NCI-H510A (cell line): ENCODE measurements at places on chromosomes 6 and 20.

- no peak for DNase-seq
Measured at GRCh38 chr6:16706029-16706428, 55.2 kb downstream of the ATXN1 start.

DNA sequence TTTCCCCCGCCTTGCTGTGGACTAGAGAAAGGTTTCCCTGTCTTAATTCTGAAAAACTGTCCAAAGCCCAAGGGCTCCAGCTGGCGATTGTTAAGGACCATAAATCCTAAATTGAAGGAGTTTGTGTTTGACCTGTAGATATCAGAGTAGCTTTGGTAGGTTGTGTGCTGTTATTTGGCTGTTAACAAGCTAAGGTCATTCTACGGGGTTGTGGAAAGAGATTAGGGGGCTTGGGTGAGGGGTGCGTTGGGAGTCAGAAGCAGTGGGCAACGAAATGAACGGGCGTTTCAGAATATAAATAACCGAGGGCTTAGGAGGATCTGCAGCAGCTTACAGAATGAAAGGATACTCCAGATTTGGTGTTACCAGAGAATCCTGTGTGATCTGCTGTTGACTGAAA lies 32.6 kb upstream of the BTN3A2 start:
- DNase-seq = no peak

DNA sequence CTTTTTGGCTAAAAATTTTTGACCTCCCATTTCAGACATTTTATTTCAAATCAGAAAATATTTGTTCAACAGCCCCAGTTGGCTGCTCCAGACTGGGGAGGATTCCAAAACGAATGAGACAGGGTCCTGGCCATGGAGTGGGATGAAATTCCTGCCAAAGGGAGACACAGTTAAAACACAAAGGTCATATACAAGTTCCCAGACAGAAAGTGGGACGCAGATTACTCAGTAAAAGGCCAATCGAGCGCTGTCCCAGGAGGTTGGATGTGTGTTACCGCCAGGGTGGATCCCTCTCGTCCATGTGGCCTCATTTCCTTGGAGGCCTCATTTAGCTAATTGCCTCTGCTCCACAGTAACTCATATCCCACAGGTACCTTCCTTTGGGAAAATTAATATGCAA lies 41.8 kb upstream of the NNAT start:
- DNase-seq = no peak

DNA sequence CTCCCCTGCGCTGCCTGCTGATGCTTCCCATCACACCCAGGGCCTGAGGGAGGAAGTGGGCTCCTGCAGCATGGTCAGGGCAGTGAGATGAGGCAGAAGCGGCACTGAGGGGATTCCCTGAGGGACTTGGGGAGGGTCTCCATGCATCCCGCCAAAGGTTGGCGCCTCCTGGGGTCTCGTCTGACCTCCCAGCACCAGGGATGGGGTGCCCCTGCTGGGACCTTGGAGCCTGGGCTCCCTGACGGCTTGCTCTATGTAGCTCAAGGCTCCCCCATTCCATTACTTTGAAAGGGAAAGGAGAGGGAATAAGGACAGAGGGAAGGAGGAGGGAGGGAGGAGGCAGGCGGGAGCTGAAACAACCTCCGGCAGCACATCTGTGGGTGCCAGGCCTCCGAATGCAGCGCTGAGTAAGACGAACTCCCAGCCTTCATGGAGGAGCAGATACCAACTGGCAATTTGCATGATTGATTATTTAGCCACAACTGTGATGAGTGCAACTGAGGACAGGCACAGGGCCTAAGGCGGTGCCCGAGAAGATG lies 259.3 kb downstream of the ERMARD start:
- DNase-seq = no peak

DNA sequence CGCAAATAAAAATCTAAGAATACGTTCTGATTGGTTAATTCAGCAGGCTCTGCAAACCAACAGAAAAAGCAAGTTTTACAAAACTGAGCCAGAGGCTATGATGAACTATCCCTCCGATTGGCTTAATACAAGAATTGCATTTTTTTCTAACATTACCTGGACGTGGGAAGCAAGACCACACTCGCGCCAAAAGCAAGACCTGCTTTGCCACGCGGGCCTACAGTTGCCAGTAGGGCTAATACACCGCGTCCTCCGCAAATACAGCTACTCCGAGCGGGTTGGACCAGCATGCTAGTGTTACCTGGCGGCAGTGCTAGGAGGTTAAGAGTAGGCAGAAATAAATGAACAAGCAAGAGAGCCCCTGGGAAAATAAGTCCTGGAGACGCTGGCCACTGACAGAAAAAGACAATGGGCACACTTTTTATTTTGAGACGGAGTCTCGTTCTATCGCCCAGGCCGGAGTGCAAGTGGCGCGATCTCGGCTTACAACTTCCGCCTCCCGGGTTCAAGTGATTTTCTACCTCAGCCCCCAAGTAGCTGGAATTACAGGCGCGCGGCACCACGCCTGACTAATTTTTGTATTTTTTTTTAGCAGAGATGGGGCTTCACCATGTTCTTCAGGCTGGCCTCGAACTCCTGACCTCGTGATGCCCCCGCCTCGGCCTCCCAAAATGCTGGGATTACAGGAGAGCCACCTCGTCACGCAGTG lies 131.9 kb upstream of the BTN3A2 start:
- no peak for DNase-seq

DNA sequence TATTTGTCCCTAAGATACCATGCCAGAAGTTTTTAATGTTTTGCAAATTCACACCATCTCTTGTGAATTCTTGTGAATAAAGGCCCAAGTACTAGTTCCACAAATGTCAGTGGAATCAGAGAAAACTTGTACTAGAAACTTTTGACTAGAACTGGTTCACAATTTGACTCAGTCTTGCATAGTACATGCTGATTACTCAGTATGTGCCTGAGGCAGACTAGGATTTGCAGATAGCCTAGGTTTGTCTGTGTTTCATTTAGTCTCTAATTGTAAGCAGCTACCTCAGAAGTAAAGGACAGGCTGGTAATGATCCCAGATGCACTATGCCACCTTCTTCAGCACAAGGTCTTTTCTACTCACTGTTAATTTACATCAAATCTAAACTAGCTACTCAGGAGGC lies 34.2 kb upstream of the GSTA4 start:
- no peak for DNase-seq

DNA sequence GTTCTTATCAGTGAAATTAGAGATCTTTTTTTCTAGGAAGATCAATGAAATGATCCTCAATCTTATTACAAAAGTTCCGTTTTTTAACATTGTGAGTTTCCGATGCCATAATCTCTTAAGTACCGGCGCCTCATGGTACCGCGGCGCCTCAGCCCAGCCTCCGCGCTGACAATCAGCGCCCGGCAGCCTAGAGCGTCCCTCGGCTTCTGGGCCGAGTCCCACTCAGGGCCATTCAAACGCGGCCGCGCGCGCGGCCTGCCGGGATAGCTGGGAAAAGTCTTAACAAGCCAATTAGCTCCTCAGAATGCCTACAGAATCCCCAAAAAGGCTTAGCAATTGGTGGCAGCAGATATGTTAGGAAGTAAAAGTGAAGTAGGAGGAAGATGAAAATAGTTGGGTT lies 204.8 kb downstream of the ADGB start:
- no peak for DNase-seq

DNA sequence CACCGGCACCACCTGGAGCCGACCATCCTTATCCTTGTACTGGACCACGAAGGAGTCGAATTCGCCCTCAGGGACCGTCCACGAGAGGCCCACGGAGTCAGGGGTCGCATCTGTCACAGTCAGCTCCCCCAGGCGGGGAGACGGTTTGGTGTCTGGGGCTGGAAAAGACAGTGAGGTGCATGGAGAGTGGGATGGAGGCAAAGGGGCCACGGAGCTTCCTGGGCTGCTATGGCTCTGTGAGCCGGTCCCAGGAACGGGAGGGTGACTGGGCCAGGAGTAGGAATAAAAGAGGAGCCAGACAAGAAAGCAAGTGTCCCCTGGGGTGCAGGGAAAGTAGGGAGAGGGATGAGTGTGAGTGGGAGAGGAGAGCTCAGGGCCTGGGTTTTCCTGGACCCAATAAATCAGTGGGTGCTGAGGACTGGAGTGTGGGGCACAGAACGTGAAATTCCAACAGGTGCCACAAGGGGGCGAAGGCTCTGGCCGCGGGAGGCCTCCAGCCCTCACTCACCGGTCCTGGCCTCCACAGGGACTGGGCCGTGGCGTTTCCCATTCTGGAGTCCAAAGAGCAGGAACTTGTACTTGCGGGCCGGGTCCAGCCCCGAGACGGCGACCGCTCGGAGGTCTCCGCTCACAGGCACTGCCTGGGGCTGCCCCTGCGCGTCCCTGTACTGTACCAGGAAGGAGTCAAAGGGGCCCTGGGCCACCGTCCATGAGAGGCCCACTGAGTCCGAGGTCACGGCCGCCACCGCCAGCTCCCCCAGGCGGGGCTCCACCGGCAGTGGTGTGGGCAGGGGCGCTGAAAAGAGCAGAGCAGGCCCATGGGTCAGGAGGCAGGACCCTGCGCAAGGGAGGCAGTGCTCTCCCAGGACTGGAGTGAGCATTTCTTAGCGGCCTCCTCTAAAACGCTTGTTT lies 9.9 kb downstream of the CYP21A2 start:
- no peak for DNase-seq

GRCh38 chr20:25223179-25223661 lies 24.7 kb upstream of the PYGB start:
- no peak for DNase-seq

GRCh38 chr20:16581241-16581640 lies 8.0 kb upstream of the KIF16B start:
- no peak for DNase-seq

GRCh38 chr6:37088897-37089296 lies 81.1 kb upstream of the PIM1 start:
- DNase-seq = no peak

GRCh38 chr20:37737826-37738420 lies 44.1 kb downstream of the CTNNBL1 start:
- DNase-seq = no peak

DNA sequence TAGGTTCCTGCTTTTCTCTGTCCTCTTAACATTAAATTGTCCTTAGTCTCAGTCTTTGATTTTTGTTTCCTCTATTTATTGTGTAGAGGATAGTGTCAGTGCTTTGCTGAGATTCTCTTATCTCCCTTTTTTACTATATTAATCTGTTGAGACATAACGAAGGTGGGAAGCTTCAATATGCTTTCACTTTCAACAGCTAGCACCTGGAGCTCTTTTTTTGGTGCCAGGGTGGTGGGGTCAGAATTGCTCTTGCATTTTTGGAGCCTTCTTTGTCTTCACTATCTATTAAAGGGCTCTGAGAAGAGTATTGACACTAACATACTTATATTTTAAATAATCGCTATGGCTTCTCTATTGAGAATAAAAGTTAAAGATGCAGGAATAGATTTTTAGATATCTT lies 97.1 kb upstream of the EPHA7 start:
- no peak for DNase-seq

DNA sequence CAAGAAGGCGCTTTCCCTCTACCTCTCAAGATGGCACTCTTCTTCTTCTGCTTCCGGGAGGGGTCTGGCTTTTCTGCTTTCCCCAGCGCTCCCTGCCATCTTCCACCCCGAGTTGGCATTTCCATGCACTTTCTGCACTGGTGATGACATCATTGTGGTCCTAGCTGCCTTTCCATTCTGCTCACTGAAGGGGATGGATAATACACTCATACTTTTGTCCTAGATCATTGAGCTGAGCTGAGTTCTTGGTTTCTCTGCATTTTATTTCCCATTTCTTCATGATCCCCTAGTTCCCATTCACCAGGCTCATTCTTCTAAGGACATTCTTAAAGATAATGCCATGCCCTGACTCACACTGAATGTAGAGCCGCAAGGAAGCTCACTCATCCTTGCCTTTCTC lies 96.7 kb downstream of the EDN1 start:
- DNase-seq = no peak

- no peak for DNase-seq
Measured at GRCh38 chr6:105676857-105677256, 274.0 kb upstream of the PREP start.

DNA sequence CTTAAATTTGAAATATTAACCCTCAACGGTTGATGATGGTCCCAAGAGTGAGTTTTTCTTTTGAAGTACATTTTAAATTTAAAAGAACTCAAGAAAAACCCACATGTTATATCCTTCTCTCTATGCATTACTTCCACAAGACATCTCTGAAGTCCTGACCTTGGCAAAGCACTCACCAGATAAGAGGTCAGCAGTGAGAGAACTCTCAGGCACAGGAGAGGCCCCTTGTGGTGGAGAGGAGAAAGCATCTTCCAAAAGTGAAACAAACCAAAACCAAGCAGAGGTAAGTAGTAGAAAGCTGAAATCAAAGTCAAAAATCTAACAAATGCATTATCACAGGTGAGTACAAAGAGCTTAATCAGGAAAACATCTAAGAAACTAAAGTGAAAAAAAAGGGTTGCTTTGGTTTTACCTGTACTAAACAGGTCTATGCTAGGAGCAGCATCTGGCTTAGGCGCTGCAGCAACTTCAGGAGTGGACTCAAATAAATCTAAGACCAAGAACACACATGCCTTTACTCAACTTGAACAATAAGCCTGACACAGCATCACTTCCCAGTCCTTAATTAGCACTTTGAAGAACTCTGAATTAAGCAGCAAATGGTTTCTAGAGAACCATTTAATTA lies 80.5 kb downstream of the PRSS35 start:
- no peak for DNase-seq

DNA sequence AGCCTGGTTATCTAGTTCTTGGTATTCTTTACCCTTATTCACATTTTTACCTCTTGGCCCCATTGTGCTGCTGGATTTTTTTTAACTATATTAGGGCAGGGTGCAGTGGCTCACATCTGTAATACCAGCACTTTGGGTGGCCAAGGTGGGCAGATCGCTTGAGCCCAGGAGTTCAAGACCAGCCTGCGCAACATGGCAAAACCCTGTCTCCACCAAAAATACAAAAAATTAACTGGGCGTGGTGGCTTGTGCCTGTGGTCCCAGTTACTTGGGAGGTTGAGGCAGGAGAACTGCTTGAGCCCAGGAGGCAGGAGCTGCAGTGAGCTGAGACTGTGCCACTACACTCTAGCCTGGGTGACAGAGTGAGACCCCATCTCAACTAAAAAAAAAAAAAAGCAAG lies 12.2 kb upstream of the TAF8 start:
- DNase-seq = no peak

DNA sequence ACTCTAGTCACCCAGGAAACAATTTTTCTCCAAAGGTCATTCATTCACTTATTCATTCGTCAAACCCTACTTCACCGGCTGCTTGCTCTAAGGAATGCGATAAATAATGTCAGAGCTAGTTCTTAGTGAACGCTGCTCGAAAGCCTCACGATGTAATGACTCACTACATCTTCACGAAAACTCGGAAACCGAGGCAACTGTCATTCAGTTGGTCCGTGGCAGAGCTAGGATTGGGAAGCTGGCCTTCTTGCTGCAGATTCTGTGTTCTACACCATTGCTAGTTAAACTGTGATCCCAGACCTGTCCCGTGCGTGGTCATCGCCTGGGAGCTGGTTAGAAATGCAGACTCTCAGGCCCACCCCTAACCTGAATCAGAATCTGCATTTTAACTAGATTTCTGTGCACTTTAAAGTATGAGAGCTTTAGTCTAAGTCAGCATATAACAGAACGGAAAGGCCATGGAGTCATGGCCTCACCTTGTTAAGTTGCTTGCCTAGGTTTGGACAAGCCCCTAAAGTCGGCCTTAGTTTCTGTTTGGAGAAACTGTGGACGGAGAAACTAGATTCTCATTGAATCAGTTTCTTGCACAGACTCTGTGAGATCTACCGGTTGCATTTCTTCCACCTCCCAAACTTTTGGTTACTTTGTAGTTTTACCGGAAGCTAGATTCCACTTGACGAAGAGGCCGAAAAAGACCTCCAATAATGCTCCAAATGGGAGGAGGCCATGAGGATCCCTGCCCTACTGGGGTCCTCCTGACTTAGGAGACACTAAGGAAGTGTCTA lies 651 bp upstream of the CCND3 start:
- DNase-seq = no peak

GRCh38 chr6:97174471-97174870 lies 108.5 kb downstream of the MMS22L start:
- DNase-seq = no peak

GRCh38 chr6:149867876-149868640 lies 3.9 kb upstream of the LRP11 start:
- no peak for DNase-seq
